ENCODE measurements at places on chromosomes 6 and 20.

DNA sequence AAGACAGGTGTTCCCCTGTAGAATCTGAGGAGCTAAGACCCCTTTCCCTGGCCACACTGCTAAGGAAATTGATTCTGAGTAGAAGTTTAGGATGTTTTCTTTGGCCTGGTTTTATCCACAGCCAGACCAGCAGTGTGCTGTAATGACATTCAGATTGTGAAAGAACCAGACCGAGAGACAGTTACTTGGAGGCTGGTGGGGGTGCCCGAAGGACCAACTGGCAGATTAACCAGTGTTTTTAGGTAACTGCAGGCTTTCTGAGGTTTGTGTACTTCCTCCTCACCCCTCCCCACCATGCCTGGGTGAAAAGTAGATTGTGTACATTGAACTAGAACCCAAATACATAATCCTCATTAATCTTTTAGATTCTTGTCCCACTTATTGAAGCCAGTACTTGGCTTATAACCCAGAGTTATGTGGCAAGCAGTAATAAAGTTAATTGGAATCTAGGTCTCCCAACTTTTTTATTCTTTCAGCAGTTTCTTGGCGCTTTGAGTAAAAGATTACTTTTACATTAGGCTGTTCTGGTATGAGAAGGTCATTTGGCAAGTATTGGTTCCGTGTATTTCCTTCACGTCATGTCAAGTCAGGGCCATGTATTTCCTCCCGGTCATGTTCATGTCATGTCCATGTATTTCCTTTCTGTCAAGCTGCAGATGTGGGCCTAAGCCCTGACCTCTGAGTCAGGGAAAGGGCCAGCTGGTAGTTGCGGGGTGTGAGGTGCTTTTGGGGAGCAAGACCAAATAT, 93.7 kb downstream of the TCP11 start:
- DNase-seq, result no peak

- no peak for DNase-seq
These were observed 259.6 kb downstream of the FOXC1 start for GRCh38 chr6:1869308-1869707.

DNA sequence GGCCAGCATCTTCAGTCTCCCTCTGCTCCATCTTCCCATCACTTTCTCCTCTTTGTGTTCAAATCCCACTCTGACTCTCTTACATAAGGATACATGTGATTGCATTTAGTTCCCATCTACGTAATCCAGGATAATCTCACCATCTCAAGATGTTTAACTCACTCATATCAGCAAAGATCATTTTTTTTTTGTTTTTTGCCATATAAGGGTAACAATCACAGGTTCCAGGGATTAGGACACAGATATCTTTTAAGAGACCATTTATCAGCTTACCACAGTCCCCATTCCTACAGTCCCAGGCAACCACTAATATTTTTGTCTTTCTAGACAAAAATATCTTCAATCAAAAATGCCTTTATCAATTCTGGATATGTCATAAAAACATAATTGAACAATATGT, 3.2 kb upstream of the TREML2 start:
- no peak for DNase-seq

GRCh38 chr6:89581689-89582088, 56.9 kb downstream of the LYRM2 start:
- no peak for DNase-seq

- no peak for DNase-seq
These were observed 4.6 kb downstream of the KCNK5 start for GRCh38 chr6:39224523-39225182.

GRCh38 chr20:16485401-16485800, 87.8 kb downstream of the KIF16B start:
- no peak for DNase-seq

DNA sequence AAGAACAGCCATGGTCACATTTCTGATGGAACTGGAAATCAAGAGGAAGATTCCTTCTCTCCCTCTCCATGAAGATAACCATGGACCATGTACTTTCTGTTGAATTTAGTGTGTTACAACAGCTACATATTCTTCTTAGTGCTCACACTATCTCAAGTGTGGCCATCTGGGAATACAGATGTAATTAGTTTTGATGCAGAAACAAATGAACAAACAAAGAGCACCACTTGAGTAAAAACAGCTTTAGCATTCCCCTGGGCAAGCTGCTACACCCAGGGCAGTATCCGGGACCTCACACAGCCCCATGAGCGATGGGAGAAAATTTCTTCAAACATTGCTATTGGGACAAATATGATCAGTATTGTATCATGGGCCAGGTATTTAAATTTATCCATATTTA, 75.2 kb downstream of the RAMACL start:
- no peak for DNase-seq

- no peak for DNase-seq
These were observed 64.3 kb upstream of the AFDN start for GRCh38 chr6:167762259-167762962.

- DNase-seq, result no peak
These were observed 196.1 kb downstream of the JARID2 start for GRCh38 chr6:15441981-15442380.

DNA sequence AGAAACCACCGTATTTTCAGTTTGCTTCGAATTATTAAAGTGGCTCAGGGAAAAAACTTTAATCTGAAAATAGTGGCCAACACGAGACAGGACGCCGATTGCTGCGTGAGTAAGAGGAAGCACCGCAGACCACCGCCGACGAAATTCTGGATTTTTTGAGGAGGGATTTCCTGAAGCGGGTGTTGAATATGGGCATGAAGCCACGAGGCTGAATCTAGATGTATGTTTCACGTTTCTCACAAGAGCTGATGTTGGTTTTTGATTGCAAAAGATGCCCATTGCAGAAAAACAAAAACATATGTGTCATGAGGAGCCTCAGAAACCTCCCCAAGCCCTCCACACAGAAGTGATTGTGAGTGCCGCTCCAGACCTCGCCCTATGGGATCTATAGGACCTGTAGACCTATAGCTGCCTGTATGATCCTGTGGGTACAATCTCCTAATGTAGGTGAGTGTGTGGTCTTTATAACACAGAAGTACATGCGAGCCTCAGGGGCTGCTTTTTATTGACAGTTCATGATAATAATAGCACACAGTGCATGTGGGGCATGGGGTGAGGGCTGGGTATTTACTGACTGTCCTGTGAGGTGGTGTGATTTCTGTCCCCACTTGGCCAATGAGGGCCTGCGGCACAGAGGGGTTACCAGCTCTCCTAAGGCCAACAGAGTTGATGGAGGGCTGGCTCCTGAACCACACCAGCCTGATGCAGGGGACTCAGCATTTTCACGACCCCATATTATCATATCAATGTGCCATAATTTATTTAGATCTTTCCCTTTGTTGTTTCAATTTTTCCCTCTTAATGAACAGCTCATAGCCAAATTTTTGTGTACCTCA, 243.9 kb downstream of the DLL1 start:
- no peak for DNase-seq

DNA sequence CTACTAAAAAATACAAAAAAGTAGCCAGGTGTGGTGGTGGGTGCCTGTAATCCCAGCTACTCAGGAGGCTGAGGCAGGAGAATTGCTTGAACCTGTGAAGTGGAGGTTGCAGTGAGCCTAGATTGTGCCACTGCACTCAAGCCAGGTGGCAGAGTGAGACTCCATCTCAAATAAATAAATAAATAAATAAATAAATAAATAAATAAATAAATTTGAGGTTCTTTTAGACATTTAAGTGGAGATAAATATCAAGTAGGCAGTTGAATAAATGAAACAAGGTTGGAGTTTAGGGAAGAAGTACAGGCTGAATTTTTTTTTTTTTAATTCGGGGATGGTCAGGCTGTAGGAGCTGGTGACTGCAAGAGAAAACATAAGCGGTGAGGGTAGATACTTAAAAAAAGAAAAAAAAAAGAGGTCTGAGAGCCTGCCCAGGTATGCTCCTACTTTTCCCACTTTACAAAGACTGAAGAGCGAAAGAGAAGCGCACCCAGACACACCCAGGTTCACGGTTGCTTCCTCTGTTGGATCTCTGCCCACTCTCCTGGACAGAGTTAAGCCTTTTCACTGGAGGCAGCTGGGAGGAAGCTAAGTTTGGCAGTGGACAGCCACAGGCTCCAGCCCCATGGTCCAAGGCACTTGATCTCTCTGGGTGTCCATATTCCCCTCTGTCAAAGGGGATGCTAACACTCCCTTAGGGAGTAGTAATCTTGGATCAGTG, 100.9 kb upstream of the PRDM1 start:
- DNase-seq, result no peak

DNA sequence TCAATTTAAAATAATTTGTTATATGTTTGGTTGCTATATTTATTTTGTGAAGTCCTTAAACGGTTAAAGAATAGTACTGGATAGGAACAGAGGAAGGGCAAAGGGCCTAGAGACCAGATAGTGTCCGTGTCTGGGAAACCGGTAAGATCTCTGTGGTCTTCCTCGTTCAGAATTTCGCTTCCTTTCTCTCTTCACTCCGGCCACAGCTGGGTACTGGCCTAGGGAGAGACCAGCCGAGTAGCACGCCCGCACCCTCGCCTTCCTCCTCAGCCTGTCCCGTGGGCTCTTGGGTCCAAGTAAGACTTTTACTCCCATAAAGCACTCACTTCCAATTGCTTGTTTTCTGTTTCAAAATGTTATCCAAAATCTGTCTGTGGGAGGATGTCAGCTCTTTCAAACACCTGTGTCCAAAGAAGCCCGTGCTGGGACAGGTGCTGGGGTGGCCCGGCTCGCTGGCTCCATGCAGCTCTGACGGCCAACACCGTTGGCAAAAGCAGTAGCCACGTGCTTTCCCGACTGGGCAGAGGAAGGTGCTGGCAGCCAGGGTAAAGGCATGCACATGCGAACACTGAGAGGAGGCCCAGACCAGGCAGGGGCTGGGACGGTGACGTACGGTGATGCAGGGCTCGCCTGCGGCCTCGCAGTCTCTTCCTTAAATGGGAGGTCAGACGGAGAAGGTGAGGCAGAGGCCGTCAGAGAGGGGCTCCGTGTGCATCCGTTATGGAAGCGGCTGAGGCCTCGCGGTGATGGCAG, 112.2 kb downstream of the IRF4 start:
- DNase-seq, result no peak
